ENCODE measurements at places on chromosomes 5 and 9. TPM values are rescaled to one million over a fixed set of nuclear protein-coding genes. Genes with fewer than 3 reads are reported as not detected.

IL12B gene
- 0.05 TPM for polyA plus RNA-seq

SPINK6 gene
- polyA plus RNA-seq: not detected

PCDHGA4 gene
- 1.0 TPM for polyA plus RNA-seq

CNTNAP3 gene
- 2.8 TPM for polyA plus RNA-seq

TMEM252 gene
- 1.0 TPM for polyA plus RNA-seq

HACD4 gene
- polyA plus RNA-seq: 1.5 TPM

PLPP7 gene
- polyA plus RNA-seq: 45.7 TPM

TMEM174 gene
- not detected for polyA plus RNA-seq

C9 gene
- polyA plus RNA-seq: 0.22 TPM

HAVCR2 gene
- 2.1 TPM for polyA plus RNA-seq

FREM1 gene
- 19.4 TPM for polyA plus RNA-seq

CDC20B gene
- not detected for polyA plus RNA-seq

CYLC2 gene
- not detected for polyA plus RNA-seq

MARCOL gene
- polyA plus RNA-seq: not detected

HAND1 gene
- not detected for polyA plus RNA-seq

ADCY2 gene
- 51.8 TPM for polyA plus RNA-seq

DNAH5 gene
- polyA plus RNA-seq: 0.57 TPM

PLPPR1 gene
- 3.6 TPM for polyA plus RNA-seq

KCNV2 gene
- polyA plus RNA-seq: 0.27 TPM

FBP2 gene
- polyA plus RNA-seq: 91.5 TPM

SAXO1 gene
- 0.11 TPM for polyA plus RNA-seq

SUSD3 gene
- 3.3 TPM for polyA plus RNA-seq

XPA gene
- polyA plus RNA-seq: 19.4 TPM

IL13 gene
- polyA plus RNA-seq: not detected

SLC34A1 gene
- polyA plus RNA-seq: not detected

PCDHA10 gene
- 0.05 TPM for polyA plus RNA-seq

PCDHGA8 gene
- polyA plus RNA-seq: 0.73 TPM

C9orf153 gene
- polyA plus RNA-seq: 0.22 TPM

PLAC8L1 gene
- polyA plus RNA-seq: 0.73 TPM

IL3 gene
- not detected for polyA plus RNA-seq

MAST4 gene
- polyA plus RNA-seq: 10.6 TPM

GRAMD2B gene
- 9.4 TPM for polyA plus RNA-seq

CHSY3 gene
- 4.0 TPM for polyA plus RNA-seq

GPSM1 gene
- polyA plus RNA-seq: 26.0 TPM

C9orf43 gene
- polyA plus RNA-seq: 0.40 TPM

AJM1 gene
- polyA plus RNA-seq: 2.4 TPM

NR5A1 gene
- polyA plus RNA-seq: not detected
